ENCODE measurements at places on chromosomes 12 and 14. TPM values are rescaled to one million over a fixed set of nuclear protein-coding genes. Genes with fewer than 3 reads are reported as not detected.

Gene TSPAN11
- 2.7 TPM for total RNA-seq

- DNase-seq: no peak
Measured at GRCh38 chr14:100340423-100340813, 17.3 kb downstream of the SLC25A47 start.

- DNase-seq: no peak
Measured at GRCh38 chr14:72462056-72462455, 431.8 kb downstream of the DPF3 start.

DNA sequence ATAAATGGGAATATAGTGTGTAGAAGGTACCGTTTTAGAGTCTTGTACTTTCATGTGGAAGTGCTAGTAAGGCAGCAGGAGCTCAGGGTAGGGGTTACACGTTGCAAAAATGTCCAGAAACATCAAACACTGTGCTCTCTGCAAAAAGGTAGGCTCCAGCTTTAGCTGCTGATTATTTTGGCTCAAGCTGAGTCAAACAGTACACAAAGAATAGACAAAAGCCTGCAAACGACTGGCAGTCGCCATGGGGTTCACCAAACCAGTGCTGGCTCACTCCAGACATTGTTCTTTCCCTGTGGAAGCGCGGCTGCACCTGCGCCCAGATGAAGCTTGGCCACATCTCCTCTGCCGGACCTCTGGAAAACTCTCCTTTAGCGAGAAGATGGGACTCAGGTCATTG lies 45.3 kb upstream of the NAA30 start:
- no peak for DNase-seq

GRCh38 chr14:61320806-61321384 lies 484 bp upstream of the PRKCH start:
- DNase-seq: peak; percentile 23

Gene TMEM233
- 0.52 TPM for total RNA-seq

Gene RBP5
- total RNA-seq: 2.8 TPM

GRCh38 chr14:69468949-69469348 lies 15.6 kb upstream of the PLEKHD1 start:
- no peak for DNase-seq

Gene PLEK2
- total RNA-seq: 52.2 TPM

DNA sequence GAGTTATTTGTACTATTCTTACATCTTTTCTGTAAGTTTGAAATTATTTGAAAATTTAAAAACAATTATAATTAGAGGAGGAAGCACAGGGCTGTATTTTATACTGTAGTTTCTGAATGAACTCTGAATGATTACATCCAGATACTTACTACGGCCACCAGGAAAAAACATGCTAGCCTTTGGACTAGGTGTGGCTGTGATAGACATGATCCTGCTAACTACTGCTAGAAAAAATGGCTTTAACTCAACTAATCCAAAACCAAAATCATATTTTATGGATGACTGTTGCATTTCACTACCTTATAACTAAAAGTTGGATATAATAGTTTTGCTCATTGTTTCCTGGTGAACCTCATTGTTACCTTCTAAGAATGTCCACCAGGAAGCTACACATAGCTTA lies 15.1 kb upstream of the SLC25A3 start:
- DNase-seq: no peak

- DNase-seq: no peak
Measured at GRCh38 chr12:1013618-1014489, 22.8 kb downstream of the ERC1 start.

DNA sequence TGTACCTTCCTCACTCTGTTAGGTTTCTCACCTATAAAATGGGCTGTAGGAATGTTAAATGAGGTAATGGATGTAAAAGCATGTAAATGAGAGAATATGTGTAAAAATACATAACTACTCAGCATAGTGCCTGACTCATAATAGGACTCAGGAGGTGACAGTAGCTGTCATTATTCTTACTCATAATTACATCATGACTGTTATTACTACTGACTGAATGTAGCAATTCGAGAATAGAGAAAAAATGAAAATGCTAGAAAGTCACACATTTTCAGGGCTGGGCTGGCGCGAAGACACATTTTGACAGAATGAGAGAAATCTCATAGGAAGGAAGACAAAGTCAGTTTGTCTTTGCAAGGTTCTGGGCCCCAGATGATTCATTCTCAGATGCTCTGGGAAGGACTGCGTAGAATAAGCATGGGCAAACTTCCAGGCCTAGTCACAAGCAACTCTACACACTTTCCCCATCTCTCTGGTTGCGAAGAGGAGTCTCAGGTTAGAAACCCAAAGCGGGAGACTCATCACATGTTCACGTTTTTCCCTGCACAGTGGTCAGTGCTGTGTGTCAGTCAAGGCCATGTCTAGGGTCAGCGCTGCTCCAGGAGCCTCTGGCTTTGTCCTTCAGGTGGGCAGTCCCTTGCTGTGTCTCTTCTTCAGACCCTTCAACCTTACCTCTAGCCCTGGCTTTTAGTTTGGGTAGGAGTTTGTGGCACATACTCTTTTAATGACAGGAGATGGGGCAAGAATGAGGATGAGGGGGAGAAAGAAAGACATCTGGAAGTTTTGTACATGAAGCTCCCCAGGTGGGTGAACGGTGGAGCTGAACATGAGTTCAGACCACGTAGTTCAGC lies 8.4 kb downstream of the GPRC5A start:
- no peak for DNase-seq

- DNase-seq: no peak
Measured at GRCh38 chr14:92288994-92289660, 33.8 kb upstream of the SLC24A4 start.

Gene RPL10L
- 9.6 TPM for total RNA-seq

Gene JDP2
- total RNA-seq: 40.1 TPM

GRCh38 chr14:34501004-34501580 lies 38.4 kb downstream of the EAPP start:
- DNase-seq: no peak

Gene SLC10A1
- not detected for total RNA-seq

Gene PLCZ1
- not detected for total RNA-seq
